ENCODE measurements at places on chromosomes 3 and 15. TPM values are rescaled to one million over a fixed set of nuclear protein-coding genes. Genes with fewer than 3 reads are reported as not detected.

IQCF5 gene
- not detected for total RNA-seq

GATM gene
- 23.5 TPM for total RNA-seq

SLC38A3 gene
- total RNA-seq, result 4.1 TPM

MYH15 gene
- total RNA-seq, result 0.62 TPM

GPR15 gene
- not detected for total RNA-seq

CYP8B1 gene
- total RNA-seq, result not detected

Data from uterus (tissue), 4 donors.